ENCODE measurements at places on chromosomes 13 and 19. TPM values are rescaled to one million over a fixed set of nuclear protein-coding genes. Genes with fewer than 3 reads are reported as not detected.

STAP2 gene
- total RNA-seq = 31.8 TPM

DNA sequence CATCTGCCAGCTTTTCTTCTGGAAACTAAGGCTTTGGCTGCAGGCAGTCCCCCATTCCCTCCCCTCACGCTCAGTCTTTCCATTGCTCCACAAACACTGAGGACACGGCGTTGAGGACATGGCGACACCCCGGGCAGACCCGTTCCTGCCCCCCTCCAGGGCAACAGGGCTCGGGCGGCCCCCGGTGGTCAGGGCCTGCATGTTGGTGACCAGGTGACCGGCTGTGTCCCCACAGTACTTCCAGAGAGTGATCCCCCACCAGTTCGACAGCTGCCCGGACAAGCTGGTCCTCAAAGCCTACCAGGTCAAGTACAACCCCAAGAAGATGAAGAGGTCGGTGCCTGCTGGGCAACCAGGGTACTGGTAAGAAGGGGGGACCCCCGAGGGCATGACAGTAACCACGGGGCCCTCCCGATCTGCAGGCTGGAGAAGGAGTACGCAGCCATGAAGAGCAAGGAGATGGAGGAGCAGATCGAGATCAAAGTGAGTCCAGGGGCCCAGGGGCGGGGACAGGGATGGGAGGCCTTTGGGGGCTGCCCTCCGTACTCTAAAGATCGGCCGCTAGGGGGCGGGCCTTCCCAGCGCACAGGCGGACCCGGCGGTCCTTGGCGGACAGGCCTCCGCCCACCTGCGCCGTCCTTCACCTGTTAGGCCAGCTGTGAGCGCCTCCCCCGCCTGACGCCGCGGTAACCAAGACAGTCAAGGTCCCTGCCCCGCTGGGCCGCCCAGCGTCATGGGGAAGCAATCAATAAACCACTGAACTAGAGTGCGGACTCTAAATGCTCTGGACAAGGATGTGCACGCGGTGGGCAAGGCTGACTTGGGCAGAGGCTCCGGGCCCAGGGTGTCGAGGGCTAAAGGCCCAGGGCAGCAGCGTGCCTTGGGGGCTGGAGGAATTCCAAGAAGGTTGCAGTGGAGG, 21.1 kb downstream of the PRR36 start:
- DNase-seq = peak; percentile 96

- no peak for DNase-seq
Measured at GRCh38 chr19:50558449-50558848, 9.8 kb downstream of the LRRC4B start.

DNA sequence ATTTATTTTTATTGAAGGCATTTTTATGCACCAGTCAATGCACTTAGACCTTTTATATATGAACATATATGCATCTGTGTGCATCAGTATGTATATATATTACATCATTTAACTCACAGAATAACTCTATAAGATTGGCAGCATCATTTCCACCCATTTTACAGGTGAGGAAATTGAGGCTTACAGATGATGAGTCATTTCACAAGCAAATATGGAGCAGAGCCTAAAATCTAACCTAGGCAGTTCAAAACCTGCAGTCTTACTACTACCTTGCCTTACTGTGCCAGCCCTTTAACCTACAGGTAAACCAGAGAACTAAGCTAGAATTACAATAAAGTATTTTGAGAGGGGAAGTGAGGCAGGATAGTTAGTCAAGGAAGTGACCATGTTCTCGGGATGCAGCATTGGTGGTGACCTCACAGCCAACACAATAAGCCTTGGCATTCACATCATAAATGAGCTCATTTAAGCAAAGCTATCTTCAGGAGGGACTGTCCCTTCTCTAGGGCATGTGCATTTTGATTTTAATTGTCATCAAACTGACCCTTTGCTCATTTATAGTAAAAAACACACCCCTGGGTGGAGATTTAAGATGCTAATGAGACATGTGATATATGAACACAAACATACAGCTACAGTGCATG, 274.3 kb downstream of the DCLK1 start:
- no peak for DNase-seq

DNA sequence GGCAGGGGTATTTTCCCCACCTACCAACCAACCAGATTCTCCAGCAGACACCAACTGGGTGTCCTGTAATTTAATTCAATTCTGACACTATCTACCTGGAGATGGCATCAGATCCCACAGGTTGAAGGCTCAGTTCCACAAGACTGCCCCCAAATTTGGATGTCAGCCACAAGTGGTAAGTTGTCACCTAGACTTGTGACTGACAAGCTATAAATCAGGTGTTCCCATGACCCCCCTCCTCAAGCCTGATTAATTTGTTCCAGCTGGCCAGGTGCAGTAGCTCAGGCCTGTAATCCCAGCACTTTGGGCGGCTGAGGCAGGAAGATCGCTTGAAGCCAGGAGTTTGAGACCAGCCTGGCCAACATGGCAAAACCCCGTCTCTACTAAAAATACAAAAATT, 10.6 kb upstream of the HAUS5 start:
- no peak for DNase-seq

DNA sequence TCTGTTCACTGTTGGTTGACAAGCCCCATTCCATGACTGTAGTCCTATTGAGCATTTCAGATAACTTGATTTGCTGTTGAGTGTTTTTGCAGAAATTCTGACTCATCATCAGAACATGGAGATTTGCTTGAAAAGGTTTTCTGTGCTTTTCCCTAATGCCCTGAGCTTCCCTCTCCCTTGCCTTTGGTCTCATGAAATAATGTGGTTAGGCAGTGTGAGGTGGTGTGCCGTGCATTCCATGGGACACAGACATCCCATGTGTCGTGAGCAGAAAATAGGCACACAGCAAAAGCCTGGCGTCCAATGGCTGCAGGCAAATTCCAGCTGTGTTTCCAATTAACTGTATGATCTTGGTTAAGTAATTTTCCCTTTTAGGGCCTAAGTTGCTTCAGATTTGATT, 197.4 kb downstream of the DLEU7 start:
- DNase-seq = no peak

GRCh38 chr19:9945319-9945966, 9.1 kb upstream of the OLFM2 start:
- peak; percentile 63 for DNase-seq

- DNase-seq = peak; percentile 71
Measured at GRCh38 chr19:19115954-19116353, 22.3 kb downstream of the TMEM161A start.

DNA sequence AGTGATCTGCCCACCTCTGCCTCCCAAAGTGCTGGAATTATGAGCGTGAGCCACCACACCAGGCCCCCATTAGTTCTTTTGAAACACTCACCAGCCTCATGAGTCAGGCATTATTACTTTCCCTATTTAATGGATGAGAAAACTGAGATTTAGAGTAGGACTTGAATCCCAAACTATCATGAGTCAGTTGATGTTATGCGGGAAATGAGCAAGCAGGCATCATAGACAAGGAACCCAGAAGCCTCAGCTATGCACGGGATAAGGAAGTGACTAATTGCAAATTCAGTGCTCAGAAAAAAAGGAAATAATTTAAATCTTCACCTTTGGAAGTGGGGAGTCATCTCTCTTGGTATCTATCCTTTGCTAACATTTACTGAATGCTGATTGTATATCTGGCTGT, 217.5 kb downstream of the ABCC4 start:
- no peak for DNase-seq

GRCh38 chr13:40648841-40649240, 17.6 kb downstream of the FOXO1 start:
- DNase-seq = no peak

DNA sequence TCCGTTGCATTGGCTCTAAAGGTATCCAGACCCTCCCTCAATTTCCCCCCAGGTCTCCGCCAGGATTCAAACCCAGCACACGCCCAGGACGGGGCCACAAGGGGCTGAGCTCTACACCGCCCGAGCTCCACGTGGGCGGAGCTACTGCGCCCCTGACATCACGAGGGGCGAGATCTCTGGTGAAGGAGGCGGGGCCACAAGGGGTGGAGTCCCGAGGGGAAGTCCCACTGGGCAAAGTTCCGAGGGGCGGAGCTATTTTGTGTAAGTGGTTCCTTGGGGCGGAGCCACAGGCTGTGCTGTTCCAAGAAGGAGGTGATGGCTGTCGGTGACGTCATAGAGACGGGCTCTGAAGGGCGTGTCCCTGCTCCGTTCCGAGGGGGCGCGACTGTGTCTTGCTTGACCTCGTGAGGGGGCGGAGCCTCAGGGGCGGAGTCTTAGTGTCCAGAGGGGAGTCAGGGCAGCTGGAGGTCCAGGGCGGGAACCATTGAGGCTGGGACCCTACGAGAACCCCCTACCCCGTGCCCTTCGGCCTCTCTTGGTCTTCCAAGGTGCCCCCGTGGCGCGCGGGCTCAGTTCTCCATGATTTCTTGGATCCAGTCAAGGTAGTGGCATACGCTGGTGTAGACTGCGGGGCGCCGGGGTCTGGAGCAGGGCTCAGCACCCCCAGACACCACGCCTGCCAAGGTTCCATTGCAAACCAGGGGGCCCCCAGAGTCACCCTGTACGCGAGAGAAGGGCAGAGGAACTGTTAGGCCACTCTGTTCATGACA, 1.3 kb upstream of the KLK8 start:
- no peak for DNase-seq

DNA sequence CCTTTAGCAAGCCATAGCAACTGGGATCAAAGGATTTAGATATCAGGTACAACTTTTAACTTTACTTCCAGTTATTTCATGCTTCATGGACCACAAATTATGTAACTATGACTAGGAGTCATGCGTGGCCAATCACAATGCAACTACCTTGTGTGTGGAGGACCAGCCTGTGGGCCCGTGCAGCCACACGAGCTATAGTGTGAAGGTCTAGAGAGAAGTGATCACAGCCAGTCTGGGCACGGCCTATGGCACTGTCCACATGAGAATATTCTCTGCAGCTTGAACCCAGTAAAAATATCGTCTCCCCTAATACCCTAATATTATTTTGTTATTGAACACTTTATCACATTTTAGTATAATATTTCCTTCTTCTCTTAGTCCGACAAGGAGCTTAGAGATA, 464.9 kb upstream of the MIR17HG start:
- no peak for DNase-seq

- DNase-seq = no peak
Measured at GRCh38 chr19:38196948-38197656, 26.9 kb downstream of the DPF1 start.

BEST2 gene
- total RNA-seq = not detected

GPR183 gene
- 0.70 TPM for total RNA-seq

ZNF134 gene
- 6.9 TPM for total RNA-seq

- no peak for DNase-seq
Measured at GRCh38 chr13:40026741-40027140, 371.3 kb downstream of the COG6 start.

ZNF69 gene
- 8.0 TPM for total RNA-seq

ZNF429 gene
- 9.2 TPM for total RNA-seq

MPV17L2 gene
- 8.6 TPM for total RNA-seq

DNA sequence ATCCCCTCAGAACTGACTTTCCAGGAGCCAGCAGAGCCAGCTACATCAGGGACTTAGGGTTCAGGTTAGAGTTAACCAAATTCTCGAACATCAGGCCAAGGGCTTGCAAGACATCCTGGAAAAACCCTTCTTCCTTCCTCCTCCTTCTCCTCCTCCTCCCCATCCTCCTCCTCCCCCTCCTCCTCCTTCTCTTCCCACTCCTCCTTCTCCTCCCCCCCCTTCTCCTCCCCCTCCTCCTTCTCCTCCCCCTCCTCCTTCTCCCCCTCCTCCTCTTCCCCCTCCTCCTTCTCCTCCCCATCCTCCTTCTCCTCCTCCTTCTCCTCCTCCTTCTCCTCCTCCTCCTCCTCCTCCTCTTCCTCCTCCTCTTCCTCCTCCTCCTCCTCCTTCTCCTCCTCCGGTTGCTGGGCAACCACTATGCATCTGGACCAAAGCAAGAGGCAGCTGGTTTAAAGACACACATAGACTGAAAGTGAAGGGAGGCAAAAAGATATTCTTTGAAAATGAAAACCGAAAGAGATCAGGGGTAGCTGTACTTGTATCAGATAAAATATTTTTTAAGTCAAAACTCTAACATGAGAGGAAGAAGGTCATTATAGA, 5.9 kb upstream of the CCL25 start:
- DNase-seq = no peak

DNA sequence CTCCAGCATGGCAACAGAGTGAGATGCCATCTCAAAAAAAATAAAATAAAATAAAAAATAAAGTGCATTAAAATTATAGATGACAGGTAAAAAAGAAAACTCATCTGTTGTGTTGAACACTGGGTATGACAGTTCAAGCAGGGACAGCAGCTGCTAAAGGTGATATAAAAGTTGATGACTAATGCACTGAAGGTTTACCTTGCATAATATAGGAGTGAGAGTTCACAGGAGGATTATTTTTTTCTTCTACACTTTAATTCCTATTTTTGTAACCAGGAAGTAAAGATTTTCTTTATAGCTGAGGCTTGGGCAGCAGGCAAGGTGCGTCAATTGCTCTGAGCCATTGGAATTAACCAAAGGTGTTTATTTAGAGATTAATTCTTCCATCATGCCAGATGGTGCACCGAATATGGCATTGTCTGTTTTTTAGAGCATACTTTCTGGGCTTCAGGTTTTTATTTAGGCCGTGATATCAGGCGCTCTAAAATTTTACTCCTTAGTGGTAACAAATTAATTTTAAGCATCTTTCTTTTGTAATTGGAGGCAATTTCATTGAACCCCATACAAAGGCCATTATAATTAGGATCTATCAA, 337.0 kb upstream of the SLC10A2 start:
- no peak for DNase-seq

DNA sequence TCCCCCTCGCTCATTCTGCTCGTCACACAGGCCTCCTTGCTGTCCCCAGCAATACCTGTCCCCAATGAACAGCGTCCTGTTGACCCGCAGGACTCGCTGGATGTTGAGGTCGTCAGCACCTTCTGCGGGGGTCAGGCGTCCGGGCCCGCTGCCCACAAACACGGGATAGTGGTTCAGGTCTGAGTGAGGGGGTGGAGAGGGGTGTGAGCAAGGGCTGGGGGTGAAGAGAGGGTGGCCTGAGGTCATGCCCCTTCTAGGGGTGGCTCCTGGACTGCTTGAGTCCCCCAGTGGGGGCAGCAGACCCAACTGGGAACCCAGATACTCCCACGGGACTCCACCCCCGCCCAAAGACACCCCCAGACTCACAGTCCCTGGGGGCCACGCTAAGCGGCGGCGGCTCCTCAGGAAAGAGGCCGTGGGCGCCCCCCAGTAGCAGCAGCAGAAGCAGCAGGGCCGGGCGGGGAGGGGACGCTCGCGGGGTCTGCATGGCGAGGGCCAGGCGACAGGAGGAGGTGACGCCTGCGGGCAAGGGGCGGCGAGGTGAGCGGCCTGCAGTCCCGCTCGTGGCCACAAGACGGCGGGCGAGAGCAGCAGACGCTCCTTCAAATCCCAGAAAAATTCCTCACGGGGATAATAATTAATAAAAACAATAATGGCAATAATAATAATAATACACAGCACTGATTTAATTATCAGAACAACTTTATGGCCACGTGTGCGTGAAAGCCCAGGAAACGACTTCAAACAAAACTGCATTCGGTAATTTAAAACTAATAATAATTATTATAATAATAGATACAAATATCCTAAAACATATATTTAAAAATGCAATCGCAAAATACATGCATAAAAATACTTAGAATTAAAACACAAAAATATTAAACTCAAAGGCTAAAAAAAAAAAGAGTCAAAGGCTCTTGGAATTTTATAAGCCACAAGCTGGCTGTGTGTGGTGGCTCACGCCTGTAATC, 1.2 kb downstream of the SEMA6B start:
- no peak for DNase-seq
